CMK (cell line): ENCODE measurements at places on chromosomes 3 and 15.

DNA sequence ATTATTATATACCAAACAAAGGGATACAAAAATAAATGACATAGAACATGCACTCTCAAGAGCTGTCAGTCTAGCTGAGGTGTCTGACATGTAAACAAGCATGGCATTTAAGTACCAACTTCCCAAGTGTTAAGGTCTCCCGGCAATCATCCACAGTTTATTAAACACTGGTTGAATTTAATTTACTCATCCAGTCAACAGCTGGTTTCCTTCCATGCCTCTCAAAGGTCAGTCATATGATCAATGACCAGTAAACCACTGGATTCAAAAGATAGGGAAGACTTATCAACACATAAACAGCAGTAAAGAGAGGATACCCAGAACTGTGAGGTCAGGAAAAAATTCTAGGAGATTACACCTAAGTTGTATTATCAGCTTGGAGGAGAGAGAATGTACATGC lies 80.4 kb downstream of the ADAM10 start:
- peak; percentile 14 for DNase-seq

GRCh38 chr3:133188996-133189395 lies 150.8 kb downstream of the TMEM108 start:
- DNase-seq, result no peak

DNA sequence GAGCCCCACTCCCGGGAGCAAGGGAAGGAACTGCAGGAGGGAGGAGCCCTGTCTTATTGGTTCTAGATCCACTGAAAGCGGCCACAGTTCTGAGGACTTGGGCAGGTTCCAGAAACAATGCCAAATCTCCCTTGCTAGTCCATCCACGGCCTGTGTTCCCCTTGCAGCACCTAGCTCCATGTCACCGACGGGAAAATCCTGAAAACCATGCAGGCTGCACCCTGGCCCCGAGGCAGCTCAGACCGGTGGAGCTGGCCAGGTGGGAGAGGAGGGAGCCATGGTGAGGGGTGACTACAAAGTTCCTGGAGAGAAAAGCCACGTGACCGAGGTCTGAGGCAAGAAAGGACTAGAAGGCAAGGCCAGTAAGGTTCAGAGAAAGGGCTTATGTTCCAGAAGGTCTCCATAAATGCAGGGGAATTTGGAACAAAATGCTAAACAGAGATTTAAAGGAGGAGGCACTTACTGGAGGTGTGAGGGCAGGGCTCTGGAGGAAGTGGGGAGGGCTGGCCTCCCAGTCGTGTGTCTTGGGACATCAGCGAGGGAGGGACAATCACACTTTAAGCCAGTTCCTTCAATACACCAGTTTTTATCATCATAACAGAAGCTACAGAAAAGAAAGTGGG lies 5.4 kb downstream of the MGLL start:
- no peak for DNase-seq

- DNase-seq, result no peak
These were observed 46.3 kb upstream of the CLSTN2 start for GRCh38 chr3:139888561-139889140.

GRCh38 chr3:172033396-172033795 lies 6.0 kb upstream of the FNDC3B start:
- no peak for DNase-seq

- DNase-seq, result no peak
These were observed 40.9 kb upstream of the STRIT1 start for GRCh38 chr3:155334215-155334913.

DNA sequence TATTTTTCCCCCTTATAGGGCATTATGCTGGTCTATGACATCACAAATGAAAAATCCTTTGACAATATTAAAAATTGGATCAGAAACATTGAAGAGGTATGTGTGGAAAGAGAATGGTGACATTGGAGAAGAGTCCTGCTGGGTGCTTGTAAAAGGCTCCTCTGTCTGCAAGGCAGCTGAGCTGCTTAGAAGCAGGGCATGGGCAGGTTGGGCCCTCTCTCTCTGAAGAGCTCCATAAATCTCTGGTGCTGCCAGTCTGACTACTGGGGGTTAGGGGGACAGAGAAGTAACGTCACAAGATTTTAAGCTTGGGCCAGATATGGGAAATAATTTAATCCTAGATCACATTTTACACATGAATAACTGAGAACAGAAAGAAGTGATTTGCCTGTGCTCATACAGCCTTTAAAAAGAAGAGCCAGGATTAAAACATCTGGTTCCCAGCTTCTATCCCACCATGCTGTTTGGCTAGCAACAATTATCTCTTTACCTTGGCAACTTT lies 21.9 kb upstream of the APH1B start:
- DNase-seq, result no peak

- DNase-seq, result peak; percentile 44
These were observed 92.2 kb downstream of the KLHL25 start for GRCh38 chr15:85702321-85703101.

GRCh38 chr3:12135029-12135657 lies 23.6 kb downstream of the TIMP4 start:
- DNase-seq, result no peak
